ENCODE measurements at places on chromosomes 6 and 20. TPM values are rescaled to one million over a fixed set of nuclear protein-coding genes. Genes with fewer than 3 reads are reported as not detected.

Gene LPA
- total RNA-seq, result not detected

Gene MAS1
- total RNA-seq, result not detected

Gene CYP39A1
- total RNA-seq, result 3.8 TPM

Gene BPIFA2
- total RNA-seq, result not detected

Gene TUBB2A
- 54.3 TPM for total RNA-seq

Gene TCP11
- 0.51 TPM for total RNA-seq

Data from fibroblast of lung (primary cell).